ENCODE measurements at places on chromosomes 3 and 15. TPM values are rescaled to one million over a fixed set of nuclear protein-coding genes. Genes with fewer than 3 reads are reported as not detected.

ESYT3 gene
- 16.8 TPM for total RNA-seq

OR5AC2 gene
- total RNA-seq: not detected

ZNF80 gene
- not detected for total RNA-seq

SH2D7 gene
- not detected for total RNA-seq

ZPLD1 gene
- not detected for total RNA-seq

CGNL1 gene
- 2.9 TPM for total RNA-seq

MYRIP gene
- 5.0 TPM for total RNA-seq

FRMD4B gene
- total RNA-seq: 15.7 TPM

HRG gene
- not detected for total RNA-seq

MORC1 gene
- not detected for total RNA-seq

PHLDB2 gene
- 124 TPM for total RNA-seq

LMAN1L gene
- not detected for total RNA-seq

ARL14 gene
- total RNA-seq: not detected

FBXL22 gene
- total RNA-seq: 107 TPM

SMCO1 gene
- total RNA-seq: not detected

DNA sequence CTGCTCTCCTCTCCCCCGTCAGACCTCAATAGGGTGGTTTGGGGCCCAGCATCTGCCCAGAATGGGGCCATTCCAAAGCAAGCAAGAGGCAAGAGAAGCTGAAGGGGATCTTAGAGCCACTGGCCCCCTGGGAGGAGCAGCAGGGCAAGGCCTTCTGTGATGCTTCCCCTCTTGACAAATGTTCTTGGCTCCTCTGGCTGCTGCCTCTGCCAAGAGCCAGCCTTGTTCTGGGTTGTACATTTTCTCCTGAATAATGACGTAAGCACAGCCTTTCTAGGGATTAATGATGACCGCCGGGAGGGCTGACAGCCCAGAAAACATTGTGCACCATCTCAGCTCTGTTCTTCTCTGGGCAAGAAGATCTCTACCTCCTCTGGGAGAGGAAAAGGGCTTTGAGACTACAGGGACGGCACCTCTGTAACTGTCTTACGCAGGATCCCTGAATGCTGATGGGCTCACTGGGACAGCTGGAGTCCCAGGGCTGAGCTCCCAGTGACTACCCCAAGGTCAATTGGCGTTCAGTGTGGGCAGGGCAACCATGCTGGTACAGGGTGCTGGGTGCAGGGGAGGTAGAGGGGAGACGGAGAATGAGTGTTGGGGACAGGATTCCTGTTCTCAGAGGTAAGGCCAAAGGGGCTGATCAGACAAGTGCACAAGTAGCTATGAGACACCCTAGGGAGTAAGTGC lies 253.3 kb downstream of the FAM43A start:
- peak; percentile 85 for DNase-seq

- no peak for DNase-seq
Observed at GRCh38 chr3:139227827-139228226, 116.0 kb upstream of the MRPS22 start.

GRCh38 chr3:74500257-74500656 lies 114.2 kb downstream of the CNTN3 start:
- no peak for DNase-seq

DNA sequence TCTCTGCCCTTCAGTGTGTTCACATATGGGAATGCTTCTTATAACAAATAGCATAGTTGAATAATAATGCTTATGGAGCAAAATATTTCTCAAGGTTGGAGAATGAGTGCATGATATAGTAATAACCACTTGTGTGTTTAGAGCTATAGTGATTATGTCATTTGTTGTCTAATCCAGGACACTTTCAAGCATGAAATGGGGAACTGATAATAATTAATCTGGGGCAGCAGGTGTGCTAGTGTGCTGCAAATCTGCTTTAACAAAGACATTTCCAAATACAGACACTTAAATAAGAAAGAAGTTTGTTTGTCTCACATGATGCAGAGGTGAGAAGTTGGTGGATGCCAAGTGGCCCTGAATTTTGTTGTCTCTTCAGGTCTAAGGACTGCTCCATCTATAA lies 579.3 kb upstream of the GRM7 start:
- no peak for DNase-seq

GRCh38 chr3:107235193-107235927 lies 141.9 kb upstream of the CCDC54 start:
- no peak for DNase-seq

- no peak for DNase-seq
Observed at GRCh38 chr3:111882799-111883198, 23.7 kb downstream of the PHLDB2 start.

- DNase-seq: no peak
Observed at GRCh38 chr3:146044046-146044445, 116.9 kb downstream of the PLOD2 start.

- no peak for DNase-seq
Observed at GRCh38 chr3:188643736-188644135, 489.8 kb downstream of the LPP start.

DNA sequence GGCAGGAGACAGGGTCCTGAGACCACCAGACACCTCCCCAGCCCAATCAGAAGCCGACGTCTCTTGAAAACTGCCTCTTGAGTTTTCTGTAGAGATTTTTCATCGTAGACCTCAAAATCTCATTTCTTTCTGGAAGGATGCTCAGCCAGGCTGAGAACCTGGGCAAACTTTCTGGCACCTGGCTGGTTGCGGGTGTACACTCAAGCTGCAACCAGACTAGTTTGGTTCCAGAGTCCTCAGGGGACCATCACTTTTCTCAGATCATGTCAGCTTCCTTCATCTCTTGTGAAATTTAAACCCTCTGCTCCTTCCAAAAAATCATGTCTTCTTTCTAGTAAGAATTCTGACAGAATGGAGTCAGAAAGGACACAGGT lies 45.1 kb downstream of the CMTM7 start:
- no peak for DNase-seq

- DNase-seq: no peak
Observed at GRCh38 chr3:20573175-20573574, 387.2 kb upstream of the SGO1 start.

- DNase-seq: no peak
Observed at GRCh38 chr15:66588971-66589370, 23.2 kb upstream of the LCTL start.

DNA sequence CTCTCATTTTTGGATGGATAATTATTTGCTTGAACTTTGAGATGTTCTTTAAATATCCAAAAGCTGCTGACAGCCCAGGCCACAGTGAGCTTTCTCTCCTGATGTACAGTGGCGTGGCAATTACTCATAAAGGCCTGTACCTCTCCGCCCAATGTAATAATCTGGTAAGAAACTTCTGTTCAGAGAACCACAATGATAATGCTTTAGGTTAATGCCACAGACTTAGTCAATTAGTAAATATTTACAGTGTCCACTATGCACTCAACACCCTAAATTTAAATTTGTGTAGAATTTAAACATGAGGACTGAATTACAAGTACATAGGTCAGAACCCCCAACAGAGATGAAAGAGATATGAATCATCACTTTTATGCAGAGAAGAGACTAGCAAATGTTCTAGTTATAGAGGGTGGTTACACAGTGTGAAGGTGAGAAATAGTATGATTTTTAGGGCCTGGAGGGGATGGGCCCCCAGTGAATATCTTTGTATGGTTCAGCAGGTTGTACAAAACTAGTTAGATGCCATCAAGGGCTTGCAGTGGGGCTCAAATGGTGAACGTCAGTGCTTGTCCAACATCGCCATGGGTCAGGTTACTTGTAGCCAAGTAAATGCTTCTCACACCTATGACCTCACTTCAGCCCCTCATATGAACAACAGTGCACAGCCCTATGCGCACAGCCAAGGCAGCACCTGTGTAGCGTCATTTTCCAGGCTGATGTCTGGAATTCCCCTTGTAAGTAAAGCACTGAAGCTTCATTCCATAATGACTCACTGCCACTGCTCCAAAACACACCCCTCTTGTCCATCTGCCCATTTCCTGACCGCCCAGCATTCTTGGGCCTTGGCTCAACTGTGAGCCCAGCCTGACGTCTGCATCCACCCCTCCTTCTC lies 13.3 kb downstream of the ABHD2 start:
- peak; percentile 93 for DNase-seq

GRCh38 chr3:20104167-20104661 lies 64.0 kb downstream of the KAT2B start:
- DNase-seq: no peak

GRCh38 chr3:152772674-152773225 lies 62.2 kb upstream of the P2RY1 start:
- no peak for DNase-seq

DNA sequence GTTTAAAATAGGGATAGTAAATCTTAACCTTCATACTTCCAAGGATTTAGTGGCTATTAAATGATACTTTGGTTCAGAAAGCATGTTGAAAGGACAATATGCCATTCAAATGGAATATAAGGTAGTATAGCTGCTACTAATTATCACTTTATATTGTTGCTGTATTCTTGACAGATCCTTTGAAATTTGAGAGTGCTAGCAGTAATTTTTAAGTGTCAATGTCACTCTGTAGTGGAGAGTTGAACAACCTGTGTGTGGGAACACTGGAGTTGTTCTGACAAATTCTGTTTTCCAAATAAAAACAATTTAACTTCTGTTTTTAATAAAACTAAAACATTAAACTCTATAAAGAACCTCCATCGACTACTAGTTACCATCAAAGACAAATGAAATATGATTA lies 565.7 kb downstream of the FGF12 start:
- DNase-seq: no peak

GRCh38 chr15:100770661-100771584 lies 108.7 kb upstream of the ALDH1A3 start:
- no peak for DNase-seq

- DNase-seq: no peak
Observed at GRCh38 chr3:31974471-31974870, 6.6 kb downstream of the OSBPL10 start.

GRCh38 chr3:49667701-49668413 lies 6.3 kb upstream of the APEH start:
- no peak for DNase-seq

GRCh38 chr3:27471923-27472550 lies 12.1 kb downstream of the SLC4A7 start:
- DNase-seq: no peak

GRCh38 chr3:108130701-108131474 lies 40.1 kb upstream of the CD47 start:
- DNase-seq: no peak

GRCh38 chr3:192220915-192221314 lies 506.4 kb downstream of the FGF12 start:
- DNase-seq: no peak

DNA sequence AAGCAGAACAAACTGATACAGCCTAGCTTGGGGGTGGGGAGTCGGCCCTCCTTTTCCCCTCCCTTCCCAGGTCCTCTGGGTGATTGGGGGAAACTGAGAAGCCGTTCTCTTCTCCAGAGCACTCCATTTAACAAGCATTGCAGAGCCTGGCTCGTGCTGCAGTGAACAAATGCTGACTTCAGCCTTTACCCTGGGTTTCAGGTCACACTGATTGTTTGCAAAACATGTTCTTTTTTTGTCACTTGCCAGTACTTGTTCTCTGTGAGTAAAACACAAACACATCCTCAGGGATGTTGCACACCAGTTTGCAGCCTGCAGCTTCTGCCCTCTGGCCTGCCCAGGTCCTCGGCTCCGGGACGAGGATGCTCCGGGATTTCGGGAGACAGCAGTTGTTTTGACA lies 132.8 kb downstream of the PGPEP1L start:
- DNase-seq: no peak

- DNase-seq: no peak
Observed at GRCh38 chr3:144200004-144200403, 228.4 kb downstream of the DIPK2A start.

GRCh38 chr15:69161079-69161877 lies 843 bp downstream of the GLCE start:
- peak; percentile 69 for DNase-seq

DNA sequence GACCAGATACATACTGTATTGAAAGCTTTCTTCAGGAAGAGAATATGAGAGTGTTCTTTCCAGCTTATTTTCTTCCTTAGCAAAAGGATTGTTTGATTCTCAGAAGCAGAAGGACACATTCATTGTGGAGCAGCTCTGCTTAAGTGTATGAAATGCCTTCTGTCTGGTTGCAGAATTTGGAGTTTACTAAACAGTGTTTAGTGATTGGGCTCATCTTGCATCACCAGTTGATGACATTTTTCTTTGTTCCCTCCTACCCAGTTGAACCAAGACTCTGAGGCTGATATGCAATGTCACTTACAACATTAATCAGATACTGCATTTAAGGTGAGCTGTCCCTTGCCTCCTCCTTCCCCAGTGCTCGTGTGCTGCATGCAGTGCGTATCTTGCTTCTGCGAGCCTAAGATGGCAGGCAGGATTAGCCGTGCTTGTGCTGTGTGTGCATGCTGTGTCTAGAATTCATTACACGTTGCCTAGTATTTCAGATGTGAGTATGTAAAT lies 18.4 kb downstream of the ZBTB38 start:
- DNase-seq: no peak

DNA sequence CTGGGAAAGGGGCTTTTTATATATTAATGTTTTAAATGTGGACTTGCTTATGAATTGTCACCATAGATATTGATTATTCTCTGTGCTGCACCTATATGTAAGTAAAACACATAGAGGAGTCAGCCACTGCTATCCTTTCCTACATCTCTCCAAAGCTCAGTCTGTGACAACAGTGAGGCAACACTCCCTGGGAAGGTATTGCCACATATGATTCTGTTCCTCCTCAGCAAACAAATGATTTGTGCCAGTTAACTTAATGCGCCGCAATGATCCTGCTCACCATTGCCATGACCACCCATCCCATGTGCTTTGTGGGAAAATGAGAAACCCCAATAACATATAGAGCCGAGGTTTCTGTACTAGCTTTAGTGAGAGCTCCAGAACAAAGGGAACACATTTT lies 75.1 kb upstream of the FBN1 start:
- peak; percentile 62 for DNase-seq

GRCh38 chr15:25427861-25428260 lies 11.0 kb downstream of the UBE3A start:
- no peak for DNase-seq

GRCh38 chr15:33448961-33449606 lies 138.3 kb downstream of the RYR3 start:
- DNase-seq: no peak

DNA sequence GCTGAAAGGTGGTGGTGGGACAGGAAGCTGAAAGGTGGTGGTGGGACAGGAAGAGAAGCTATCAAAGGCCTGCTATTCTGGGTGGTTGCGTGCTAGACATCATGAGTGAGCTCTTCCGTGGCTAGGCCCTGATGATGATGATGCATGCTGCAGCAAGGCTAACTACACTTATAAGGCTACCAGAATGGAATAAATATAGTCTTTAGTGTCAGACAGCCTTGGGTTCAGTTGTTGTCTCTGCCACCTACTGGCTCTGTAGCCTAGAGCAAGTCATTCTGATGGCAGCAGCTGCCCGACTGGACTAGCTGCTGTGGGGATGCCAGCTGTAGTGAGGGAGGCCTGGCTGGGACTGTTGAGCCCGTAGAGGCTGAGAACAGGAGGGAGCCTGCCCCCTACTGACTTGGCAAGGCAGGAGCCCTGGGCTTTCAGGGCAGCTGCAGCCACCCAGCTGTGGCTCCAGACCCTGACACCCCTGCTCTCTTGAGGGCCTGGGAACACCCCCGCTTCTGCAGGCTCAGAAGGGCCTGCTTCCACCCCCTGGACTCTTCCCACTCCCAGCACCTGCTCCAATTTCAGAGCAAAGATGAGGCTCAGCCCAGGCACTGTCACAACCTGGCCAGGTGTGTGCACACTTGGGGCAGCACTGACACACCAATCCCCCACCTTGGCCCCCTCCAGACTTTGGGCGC lies 21.4 kb upstream of the ZBED2 start:
- DNase-seq: no peak

- no peak for DNase-seq
Observed at GRCh38 chr15:101306341-101307047, 11.4 kb upstream of the SNRPA1 start.

Data from sigmoid colon (tissue), 7 donors.